ENCODE measurements at places on chromosomes 5 and 9.

- DNase-seq = no peak
Measured at GRCh38 chr9:7363777-7364477, 435.7 kb downstream of the DMAC1 start.

DNA sequence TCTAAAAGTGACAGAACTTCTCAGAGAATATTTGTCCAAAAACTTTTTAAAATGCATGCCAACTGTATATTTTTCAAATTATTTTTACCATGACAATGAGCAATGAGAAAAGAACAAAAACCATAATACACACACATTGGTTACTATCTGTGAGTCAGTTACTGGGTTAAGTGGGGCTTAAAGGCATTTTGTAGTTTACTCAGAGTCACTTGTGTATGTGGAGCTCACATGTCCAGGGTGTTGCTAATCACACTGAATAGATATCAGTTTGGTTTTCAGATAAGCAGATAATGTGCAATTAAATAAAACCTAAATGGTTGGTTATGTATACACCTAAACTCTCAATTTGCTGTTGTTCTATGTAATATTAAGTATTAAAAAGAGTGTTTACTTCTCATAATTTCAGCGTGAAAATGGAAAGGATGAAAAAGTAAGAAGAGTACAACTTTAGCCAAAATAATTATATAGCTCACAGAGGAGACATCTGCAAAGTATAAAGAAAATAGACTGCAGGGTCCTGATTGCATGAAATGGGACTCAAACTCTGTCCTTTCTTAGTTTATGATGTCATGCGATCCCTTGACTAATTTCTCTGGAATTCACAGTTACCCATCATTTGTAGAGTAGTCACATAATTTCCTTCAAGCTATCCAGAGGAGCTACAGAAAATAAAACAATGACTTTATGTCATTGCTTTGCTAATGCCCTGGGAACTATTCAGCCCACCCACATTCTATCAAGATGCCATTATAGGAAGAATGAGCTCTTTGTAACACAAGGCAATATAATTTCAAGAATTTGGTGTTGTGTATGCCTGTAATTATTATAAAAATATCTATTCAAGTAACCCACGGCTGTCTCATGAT is 388.0 kb upstream of the ZNF608 start:
- peak; percentile 96 for DNase-seq

GRCh38 chr9:135336722-135337527 is 142.7 kb upstream of the PPP1R26 start:
- DNase-seq = no peak

DNA sequence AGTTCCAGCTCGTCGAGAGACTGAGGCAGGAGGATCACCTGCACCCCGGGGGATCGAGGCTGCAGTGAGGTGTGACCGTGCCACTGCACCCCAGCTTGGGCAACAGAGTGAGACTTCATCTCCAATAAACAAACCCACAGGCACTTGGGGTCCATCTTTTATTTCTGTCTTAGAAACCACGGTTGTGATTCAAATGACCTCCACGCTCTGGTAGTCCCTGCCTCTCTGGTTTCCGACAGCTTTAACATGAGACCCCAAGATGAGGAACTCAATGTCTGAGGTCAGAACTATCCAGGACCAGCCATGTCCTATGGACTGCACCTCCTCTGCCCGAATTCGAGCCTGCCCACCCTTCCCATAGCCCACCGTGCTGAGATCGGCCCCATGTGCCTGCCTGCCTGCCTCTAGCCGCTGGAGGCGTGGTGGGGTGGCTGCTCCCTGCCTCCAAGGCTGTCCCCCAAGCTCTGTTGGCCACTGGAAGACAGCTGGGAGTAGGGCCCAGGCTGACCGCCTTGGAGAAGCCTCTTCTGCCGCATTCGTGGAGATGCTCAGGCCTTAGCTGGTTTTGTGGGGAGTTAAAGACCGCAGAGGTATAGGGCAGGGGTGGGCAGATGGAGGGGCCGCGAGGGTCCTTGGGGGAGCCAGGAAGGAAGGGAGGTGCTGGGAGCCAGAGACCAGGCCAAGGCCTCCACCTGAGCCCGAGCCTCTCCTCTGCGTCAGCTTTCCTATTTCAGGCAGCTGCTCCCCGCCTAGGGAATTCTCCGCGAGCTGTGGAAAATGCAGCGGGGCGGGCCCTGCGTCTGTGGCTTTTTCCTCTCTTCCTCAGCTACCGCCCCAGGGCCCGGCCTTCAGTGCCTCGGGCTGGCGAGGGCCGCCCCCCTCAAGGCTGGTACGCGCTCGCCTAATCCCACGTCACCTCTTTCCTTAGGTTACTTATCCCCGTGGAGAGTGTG is 6.9 kb upstream of the WDR5 start:
- DNase-seq = no peak

DNA sequence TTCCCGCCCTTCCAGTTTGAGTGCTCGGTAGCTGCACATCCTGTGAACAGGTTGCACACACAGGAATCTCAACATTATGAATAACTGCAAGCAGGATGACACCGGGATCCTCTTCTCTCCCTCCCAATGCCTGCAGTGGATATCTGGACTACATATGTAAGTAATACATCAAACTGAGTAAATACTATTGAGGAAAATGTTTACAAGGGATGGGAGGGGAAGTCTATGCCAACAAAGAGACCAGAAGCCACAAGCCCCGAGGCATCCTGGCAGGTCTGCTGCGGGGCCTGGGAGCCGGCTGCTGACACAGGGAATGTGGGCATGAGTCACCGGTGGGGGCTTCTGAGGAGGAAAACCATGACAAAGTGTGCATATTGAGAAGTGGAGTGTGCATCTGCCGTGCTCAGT is 8.6 kb upstream of the ANKRD33B start:
- DNase-seq = peak; percentile 23

GRCh38 chr9:37486256-37486615 is 488 bp downstream of the POLR1E start:
- DNase-seq = no peak

GRCh38 chr5:136062366-136063274 is 33.8 kb downstream of the TGFBI start:
- DNase-seq = peak; percentile 74

GRCh38 chr5:96279801-96280542 is 153.1 kb downstream of the PCSK1 start:
- DNase-seq = no peak

GRCh38 chr5:21817668-21818369 is 1035.3 kb downstream of the CDH12 start:
- DNase-seq = peak; percentile 51

DNA sequence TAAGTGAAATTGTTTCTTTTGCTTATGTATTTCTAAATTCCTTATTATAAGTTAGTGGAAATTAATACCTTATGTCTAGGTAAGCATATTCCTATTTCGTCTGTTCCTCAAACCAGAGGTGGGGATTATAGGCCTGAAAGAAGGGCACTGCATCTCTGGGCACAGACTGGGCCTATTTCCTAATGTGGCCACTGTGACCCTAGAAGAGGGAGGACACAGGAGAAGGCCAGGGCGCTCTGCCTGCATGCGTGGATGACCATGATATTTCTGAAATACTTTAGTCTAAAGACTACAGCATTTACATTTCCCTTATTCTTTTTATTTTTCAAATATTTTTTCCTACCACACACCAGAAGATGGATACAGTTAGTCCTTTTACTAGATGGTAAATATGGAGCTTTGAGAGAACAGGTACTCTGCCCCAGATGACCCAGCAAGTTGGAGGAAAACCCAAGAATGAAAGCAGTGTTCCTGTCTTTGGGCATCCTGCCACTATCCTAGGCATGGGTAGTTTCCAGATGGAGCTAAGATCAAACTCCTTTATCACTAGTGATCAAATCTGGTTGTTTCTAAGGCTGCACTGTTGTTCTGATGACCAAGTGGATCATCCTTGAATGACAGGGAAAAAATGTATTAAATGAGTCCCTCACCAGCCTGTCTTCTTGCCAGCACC is 27.8 kb downstream of the RUSC2 start:
- DNase-seq = no peak

DNA sequence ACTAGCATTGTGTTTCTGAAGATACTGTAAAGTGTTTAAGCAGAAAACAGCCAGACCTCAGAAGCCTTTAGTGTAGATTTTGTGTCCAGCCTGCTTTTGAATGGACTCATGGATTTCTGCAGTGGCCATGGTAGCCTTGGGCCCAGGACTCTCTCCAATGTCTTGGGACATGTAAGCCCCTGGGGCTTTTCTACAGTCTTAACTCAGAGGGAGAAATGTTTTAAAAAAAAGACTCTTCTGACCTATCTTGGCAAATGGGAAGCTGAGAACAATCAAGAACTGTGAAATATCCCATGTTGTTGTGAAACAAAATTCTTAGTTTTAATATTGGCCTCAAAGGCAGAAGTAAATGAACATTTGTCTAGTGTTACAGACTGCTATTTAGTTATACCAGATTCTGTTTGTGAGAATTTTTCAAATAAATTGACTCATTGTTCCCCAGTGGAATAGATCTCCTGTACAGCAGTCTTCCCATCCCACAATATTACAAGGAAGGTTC is 112.5 kb upstream of the DMAC1 start:
- peak; percentile 68 for DNase-seq

GRCh38 chr5:173229966-173230689 is 4.9 kb downstream of the NKX2-5 start:
- no peak for DNase-seq

GRCh38 chr5:1227667-1228066 is 2.5 kb downstream of the SLC6A18 start:
- DNase-seq = no peak

DNA sequence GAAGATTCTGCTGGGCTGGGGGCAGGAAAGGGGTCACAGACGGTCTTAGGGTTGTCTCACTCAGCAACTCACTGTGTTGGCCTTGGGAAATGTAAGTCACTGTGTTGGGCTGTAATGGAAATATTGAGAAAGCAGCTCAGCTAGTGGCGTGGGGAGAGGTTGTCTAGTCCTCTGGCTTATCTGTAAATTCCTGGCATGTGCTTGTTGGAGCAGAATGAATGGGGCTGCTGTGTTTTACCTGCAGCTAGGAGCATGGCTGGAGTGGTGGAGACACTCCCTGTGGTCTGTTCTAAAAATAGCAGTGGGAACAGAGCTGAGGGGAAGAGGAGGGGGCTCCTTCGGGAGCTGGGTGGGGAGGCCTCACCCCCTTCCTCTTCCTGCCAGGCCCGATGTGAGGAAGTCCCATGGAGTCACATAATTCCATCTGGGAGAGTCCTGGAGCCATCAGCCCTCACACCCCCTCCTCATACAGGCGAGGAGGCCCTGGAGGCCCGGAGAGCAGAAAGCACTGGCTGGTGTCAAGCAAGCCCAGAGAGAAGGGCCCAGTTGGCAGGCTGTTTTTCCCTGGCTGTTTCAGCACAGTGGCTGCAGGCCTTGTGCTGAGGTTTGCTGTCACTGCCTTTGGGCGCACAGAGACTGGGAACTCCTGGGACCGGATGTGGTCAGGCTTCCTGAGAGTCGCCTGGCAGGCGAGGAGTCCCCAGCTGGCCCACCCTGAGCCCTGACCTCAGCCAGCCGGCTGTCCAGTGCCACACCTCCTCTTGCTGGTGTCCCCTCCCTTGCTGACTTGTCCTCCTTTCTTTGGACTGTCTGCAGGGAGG is 84.9 kb downstream of the RGS3 start:
- DNase-seq = peak; percentile 22

GRCh38 chr9:107625383-107625984 is 135.9 kb upstream of the KLF4 start:
- no peak for DNase-seq

DNA sequence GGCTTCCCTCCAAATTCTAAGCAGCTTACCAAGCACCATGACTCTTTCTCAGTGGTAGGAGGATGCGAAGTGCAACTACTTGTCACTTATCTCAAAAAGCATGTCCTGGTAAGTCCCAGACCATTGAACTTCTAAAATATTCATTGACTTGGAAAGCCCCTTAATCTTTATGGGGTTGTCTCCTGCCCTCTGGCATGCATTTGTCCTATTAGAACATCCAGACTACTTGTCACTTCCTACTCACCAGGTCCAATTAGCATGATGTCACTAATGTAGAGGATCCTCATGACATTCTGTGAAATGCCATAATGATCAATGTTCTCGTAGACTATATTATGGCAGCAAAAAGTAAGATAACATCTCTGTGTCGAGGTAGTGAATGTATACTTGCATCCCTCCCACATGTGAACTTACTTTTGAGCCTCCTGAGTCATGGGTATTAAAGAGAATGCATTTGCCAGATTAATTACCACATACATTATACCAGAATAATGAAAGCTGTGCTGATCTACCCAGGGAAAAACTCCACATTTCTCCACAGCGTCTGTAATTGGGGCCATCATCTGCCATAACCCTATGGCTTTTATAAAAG is 63.5 kb upstream of the RAD23B start:
- no peak for DNase-seq

GRCh38 chr5:154829181-154829588 is 21.2 kb downstream of the FAXDC2 start:
- no peak for DNase-seq

DNA sequence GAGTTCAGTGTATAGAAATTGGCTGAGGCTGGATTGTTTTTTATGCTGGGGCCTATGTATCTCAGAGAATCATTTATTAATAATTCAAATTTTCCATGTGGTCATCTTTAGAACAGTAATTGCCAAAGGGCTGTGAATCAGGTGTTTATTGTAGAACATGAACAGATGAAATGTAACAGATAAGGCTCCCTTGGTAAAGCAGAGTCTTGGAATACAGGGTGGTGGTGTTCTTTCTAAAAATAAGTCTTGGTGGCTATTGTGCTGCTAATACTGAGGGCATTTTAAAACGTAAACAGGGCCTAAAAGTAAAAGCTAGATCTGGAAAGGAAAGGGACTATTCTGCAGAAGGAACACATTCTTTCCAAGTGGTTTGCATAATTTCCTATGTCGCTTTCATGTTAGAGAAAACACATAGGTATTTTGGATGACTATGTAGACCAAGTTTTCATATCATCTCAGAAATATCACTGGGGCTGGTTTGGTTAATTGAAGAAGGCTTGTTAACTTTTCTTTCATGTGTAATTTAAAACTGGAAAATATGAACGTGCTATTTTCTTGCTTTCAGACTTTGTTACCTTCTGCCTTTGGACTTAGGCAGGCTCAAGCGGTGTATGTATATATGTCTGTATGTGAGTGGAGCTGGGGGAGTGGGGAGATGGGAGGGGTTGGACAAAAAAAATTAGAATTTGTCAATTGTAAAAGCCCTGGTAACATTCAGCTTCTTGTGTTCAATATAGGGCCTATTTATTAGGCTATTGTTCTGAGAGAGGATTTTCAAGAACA is 119.9 kb upstream of the ANKRD55 start:
- no peak for DNase-seq

DNA sequence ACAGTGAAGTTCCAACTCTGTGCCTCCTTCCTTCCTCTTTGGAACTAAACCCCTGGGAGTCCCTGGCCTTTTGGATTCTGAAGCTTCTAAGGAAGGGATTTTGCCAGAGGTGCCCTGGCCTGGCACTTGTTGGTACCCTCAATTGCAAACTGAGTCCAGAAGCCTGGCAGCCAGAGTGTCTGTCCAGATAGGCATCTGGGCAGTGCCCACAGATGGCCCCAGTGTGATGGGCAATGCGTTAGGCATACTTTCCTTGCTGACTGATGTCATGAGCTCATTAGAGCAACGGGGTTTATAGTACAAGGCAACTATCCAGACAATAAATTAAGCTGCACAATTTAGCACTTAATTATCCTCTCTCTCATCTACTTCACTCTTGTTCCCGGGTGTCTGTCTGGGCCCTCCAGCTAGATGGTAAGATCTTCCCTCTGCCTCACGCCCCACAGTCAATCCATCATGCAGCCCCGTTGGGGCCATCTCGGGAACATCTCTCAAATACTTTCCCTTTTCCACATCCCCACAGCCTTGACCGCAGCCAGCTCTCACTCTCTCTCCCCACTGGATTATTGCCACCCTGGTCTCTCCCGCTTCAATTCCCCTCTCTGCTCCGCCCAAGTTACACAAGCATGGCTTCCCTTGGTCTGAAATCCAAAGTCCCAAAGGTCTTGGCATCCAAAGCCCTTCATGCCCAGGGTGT is 157.5 kb upstream of the SMIM23 start:
- no peak for DNase-seq

GRCh38 chr9:125759764-125760129 is 12.6 kb downstream of the PBX3 start:
- no peak for DNase-seq
